Endothelial cell of umbilical vein (primary cell): ENCODE measurements at places on chromosomes 4 and X. TPM values are rescaled to one million over a fixed set of nuclear protein-coding genes. Genes with fewer than 3 reads are reported as not detected.

- no peak for DNase-seq
These were observed 15.1 kb upstream of the TAB3 start for GRCh38 chrX:30904186-30904585.

DNA sequence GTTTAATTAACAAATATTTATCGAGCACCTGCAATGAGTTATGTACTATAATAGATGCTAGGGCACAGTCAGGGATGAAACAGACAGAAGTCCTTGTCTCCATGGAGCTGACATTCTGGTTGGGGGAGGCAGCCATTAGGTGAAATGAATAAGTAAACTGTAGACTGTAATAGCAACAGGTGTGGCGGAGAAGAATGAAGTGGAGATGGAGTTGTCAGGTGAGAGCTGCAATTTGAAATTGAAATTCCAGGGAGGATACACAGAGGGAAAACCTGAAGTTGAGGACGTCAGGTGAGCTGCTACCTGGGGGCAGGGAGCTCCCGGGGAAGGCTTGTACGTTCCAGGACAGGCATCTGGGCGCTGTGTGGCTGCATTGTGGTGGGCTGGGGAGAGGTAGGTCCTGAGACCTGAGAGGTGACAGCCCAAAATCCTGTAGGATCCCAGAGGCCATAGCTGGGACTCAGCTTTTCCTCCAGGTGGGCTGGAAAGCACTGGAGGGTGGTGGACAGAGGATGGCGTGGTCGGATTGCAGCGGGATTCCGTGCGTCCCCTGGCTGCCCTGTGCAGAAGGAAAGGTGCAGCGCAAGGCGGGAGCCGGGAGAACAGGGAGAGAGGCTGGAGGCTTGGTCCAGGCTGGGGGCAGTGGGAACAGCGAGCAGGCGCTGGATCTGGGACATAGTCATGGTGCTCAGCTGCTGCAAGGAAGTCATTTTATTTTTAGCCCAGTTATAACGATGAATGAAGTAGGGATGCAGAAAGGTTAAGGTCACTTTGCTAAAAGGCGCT, 24.8 kb downstream of the CYTL1 start:
- no peak for DNase-seq

- no peak for DNase-seq
These were observed 168.4 kb downstream of the KCNIP4 start for GRCh38 chr4:21780148-21780547.

DNA sequence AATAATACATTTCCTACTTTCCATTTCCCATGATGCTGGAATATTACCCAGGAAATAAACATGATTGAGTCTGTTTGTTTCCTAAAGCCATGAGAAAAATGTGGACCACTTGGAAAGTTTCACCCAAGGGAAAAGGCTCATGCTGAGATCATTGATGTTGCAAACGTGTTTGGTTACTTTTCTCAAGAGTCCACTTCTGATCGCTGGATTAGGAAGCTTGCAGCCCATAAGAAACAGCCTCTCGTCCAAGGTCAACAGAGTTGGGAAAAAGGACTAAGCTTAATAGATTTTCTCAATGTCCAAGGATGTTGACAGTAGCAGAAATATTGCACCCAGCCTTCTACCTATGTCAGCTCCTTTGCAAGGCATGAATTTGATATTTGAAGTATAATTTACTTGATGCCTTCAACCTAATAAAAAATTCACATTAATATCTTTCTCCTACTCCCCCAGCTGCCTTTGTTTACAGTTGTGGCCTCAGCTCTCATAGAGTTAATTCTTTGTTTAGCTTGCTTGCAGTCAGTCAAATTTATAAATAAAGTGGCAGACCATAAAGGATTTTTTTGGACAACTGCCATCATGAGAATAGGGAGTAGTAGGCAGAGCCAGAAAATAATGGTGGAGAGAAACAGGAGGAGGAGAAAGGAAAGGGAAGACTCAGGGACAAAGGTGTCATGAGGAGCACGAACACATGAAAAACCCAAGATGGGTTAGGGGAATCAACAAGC, 65.6 kb upstream of the BLTP1 start:
- no peak for DNase-seq

PNMA5 gene
- polyA plus RNA-seq = not detected in 2 replicates

DNA sequence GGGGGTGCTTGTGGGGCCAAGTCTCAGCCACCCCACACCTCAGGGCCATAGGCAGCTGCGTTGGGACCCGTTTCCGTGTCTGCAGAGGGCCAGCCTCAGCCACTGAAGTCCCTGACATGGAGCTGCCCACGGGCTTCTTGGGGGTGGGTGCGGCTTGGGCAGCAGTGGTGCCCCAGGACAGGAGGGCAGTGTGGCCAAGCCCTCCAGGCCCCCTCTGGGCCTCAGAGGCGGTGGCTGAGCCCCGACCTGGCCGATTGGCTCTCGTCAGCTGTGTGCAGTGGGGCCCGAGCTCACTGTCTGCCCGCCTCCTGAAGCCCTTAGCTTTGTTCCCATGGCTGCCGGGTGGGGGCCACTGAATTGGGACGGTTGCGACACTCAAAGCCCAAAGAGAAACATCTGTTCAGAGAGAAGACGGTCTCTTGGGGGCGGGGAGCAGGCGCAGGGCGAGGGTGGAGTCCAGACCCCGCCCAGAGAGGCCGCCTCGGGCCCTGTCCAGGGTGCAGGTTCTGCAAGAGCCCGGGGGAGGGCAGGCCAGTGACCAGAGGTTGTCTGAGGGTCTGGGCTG, 9.1 kb downstream of the FGFR3 start:
- no peak for DNase-seq

PORCN gene
- 20.9 and 21.0 TPM in 2 replicates for polyA plus RNA-seq

DNA sequence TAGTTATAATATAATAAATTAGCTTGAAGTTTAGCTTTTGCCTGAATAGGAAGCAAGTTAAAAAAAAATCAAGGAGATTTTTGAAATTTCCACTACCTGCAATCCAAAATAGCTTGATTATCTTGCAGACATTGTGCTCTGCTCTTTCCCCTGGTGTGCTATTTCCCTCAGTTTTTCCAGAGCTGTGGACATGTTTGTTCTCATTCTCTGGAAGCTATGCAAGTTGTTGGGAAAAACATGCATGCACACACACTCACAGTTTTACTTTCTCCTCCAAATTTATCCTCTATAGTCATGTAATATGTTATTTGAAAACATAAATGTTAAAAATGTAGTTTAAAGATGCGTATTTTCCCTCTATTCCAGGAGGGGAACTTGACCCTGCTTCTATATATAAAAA, 225.8 kb upstream of the ARSJ start:
- no peak for DNase-seq

GRCh38 chr4:14177987-14178386, 550.5 kb upstream of the BOD1L1 start:
- peak; percentile 17 for DNase-seq

LNX1 gene
- 0.49 and 0.72 TPM in 2 replicates for polyA plus RNA-seq
